T-helper 2 cell (primary cell): ENCODE measurements at places on chromosomes 3 and 15.

DNA sequence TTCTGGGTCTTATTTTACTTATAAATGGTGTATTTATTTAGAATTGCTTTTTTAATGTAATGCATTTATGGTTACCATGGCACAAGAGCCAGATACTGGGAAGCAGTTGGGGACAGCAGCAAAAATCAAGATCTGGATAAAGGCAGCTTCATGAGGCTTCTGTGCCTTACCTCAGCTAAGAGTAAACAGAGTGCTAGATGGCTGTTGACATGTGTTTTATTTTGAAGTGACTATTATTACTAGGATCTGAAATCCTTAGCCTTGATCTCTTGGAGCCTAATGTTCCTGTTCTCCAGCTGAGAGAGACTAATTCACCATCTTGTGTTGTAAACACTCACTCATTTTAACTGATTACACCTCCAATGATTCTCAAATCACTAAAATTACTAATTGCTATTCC is 317.8 kb downstream of the LPP start:
- DNase-seq: no peak

- DNase-seq: no peak
These were observed 15.8 kb downstream of the SPCS1 start for GRCh38 chr3:52721730-52722008.

DNA sequence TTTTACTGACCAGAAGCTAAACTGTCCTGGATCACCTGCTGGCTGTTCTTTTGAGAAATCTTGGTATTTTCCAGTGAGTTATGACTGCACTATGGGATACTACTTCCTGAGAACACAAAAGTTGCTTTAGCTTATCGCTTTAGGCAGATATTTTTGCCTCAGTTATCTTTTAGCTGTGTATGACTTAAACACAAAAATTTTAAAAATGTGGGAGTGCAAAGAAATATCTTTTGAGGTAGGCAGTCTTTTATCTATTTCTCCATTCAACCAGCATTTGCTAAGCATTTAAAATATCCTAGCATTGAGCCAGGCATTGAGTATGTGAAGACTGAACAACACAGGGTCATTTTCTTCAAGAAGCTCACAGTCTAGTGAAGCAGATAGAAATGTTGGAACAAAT is 981.9 kb downstream of the FHIT start:
- DNase-seq: no peak

GRCh38 chr3:53806182-53807116 is 39.8 kb downstream of the CHDH start:
- no peak for DNase-seq

DNA sequence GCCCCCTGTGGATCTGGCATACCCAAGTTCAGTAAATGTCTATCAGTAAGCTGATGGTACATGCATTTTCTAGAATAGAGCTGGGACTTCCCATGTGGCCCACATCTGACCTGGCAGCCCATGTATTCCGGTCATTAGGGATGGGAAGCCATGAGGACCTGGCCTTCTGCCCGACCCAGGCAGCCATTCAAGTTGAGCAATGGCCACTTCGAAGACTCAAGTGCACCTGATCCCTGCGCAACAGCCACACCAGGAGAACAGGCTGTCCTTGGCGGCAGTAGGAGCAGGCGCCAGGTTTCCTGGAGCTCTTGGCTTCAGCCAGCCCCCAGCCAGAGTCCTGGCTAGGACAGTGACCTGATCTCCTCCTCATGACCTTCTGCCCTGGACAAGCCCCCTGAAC is 14.6 kb downstream of the HEMK1 start:
- DNase-seq: no peak

DNA sequence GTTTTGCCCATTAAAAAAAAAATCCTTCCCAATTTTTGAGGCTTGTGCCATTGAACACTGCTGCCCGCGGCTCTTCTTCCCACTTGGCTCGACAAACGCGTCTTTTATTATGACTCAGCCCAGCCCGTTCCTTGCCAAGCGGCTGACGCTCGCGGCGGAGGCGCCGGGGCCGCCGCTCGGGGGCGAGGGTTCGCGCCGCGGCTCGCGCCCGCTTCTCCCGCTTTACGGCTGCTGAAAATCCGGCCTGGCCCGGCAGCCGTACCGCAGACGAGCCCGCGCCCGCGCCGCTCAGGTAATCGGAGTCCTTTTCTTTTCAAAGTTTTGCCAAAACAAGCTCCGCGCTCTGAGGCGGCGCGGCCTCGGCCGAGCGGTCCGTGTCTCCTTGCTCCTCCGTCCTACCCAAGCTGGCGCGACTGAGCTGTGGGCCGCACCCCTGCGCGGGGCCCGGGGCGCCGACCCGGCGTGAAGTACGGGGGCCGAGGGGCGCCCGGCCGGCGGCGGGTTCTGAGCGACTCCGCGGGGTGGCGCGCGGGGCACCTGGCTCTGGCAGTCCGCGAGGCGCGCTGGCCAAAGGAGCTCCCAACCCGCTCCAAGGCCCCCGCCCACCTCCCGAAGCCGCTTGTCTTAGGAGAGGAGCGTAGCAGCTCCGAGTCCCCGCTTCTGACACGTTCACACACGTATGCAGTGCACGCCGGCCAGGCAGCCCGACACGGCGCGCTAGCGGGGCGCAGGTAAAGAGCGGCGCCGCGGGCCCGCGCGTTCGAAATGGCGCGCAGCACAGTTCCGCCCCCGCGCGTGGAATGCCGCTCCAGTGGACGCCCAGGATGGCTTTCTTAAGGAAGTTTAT is 418.2 kb upstream of the NAALADL2 start:
- peak; percentile 73 for DNase-seq

- no peak for DNase-seq
These were observed 392.0 kb upstream of the RORA start for GRCh38 chr15:61621146-61621545.

DNA sequence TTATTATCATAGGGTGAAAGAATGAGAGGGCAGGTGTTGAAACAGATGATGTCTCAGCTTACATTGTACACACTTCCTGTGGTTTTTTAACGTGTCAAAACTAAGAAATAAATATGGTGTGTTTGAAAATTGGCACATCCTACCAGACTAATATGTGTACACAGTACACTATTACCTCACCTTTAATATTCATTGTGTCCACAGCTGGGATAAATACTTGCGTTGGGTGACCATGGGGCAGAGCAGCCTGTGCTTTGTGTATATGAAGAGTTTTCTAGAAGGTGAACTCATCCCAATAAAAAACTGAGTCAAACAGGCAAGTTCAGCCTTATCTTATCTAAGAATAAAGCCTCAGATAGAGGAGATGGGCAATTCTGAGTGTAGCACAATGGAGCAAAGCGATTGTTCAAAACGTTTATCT is 17.3 kb downstream of the SUCNR1 start:
- no peak for DNase-seq

DNA sequence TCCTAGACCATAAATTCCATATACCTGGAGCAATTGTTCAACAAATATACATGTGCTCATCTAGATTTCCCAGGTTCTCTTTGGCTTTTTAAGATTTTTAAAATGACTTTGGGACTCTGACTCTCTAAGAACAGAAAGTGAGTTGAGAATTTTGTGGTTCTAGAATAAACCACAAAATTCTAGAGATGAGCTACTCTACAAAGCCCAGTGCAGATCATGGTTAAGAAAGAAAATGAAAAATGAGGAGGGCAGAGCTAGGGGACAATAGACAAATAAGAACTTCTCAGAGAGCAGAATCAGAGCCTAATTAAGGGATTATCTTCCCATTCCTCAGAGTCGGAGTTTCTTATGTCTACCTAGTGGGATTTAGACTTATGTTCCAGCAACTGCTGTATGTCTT is 694.7 kb downstream of the ZNF385D start:
- DNase-seq: peak; percentile 0

GRCh38 chr15:76099388-76099787 is 39.6 kb downstream of the TMEM266 start:
- no peak for DNase-seq

DNA sequence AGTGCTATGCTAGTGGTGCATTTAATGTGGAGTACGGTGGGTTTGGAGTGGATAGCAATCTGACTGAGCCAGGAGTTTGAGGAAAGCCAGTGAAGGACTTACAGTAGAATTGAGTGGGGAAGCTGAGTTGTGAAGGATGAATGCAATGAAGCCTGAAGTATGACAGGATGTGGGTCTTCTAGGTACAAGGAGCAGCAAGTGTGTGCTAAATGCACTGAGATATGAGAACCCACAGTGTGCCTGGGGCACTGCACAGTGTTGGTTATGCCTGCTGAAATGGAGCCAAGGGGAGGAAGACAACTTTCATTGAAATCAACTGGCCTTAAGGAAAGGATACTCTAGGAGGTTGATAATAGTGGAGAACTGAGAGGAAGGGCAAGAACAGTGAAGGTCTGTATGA is 105.5 kb upstream of the MRPL3 start:
- no peak for DNase-seq

DNA sequence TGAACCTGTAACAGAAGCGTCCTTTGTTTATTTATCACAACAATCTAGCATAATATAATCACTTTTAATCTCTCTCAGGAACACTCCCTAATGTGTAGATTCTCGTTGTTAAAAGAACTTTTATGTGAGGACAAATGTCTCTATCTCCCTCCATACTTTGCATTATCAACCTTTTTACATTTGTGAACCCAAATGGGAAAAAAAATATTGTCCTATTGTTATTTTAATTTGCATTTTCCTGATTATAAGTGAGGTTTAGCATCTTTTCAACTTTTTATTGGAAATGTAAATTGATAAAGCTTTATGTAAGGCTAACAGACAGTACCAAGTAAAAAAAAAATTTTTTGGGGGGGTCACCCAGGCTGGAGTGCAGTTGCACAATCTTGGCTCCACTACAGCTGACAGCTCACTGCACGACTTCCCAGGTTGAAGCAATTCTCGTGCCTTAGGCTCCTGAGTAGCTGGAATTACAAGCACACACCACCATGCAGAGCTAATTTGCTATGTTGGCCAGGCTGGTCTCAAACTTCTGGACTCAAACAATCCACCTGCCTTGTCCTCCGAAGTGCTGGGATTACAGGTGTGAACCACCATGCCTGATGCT is 33.0 kb upstream of the DENND4A start:
- no peak for DNase-seq

DNA sequence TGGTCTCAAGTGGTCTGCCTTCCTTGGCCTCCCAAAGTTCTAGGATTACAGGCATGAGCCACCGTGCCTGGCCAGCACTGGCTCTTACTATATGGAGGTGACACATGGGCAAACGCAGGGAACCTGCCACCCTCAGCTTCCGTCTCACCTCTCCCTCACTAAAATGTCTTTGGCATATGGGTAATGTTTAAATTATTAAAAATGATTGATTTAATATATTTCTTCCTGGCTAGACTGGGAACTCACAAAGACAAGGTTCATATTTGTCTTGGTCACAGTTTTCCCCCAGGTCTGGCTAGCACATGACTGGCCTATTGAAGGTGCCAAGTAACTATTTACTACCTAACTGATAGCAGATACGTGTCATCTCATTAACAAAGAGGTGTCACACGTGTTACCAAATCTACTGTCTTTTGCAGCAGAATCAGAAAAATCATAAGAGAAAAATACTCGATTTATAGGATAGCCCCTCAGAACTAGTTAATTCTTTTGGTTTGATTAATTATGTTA is 48.2 kb downstream of the SYNM start:
- no peak for DNase-seq

- DNase-seq: no peak
These were observed 11.3 kb downstream of the MITF start for GRCh38 chr3:69750549-69750948.

GRCh38 chr3:177351757-177352158 is 154.5 kb upstream of the TBL1XR1 start:
- DNase-seq: no peak

- DNase-seq: peak; percentile 60
These were observed 1.5 kb downstream of the MSL2 start for GRCh38 chr3:136194409-136195257.

GRCh38 chr3:14147066-14147435 is 22.2 kb downstream of the TMEM43 start:
- DNase-seq: no peak

DNA sequence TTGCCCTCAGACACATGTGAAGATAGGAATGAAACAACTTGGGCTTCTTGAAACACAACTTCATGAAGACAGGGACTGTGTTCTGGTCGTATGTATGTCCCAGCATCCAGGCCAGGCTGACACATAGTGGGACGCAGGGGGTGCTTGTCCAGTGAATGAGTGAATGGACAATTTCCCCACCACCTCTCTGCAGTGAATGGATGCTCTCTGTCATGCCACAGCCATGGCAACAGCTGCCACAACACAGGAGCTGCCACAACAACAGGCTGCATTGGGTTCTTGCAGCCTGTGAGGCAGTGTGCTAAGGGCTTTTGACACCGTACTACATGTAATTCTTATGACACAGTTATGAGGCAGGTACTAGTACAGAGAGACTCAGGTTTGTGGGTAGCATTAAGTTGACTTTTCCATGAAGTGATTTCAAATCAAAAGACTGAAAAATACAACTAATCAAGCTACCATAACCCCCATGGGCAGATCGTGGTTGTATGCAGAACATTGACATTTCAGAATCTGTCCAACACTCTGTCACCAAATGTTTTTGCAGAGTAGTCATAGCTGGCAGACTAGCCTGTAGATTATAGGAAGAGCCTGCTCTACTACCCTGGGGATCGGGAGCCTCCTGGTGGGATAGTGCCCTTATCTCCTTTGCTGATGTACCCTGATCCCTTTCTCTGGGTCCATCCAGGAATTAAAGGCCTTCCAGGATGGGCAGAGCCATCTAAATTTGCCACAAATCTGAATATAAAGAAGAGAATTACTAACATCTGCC is 40.8 kb downstream of the CLSTN2 start:
- no peak for DNase-seq

DNA sequence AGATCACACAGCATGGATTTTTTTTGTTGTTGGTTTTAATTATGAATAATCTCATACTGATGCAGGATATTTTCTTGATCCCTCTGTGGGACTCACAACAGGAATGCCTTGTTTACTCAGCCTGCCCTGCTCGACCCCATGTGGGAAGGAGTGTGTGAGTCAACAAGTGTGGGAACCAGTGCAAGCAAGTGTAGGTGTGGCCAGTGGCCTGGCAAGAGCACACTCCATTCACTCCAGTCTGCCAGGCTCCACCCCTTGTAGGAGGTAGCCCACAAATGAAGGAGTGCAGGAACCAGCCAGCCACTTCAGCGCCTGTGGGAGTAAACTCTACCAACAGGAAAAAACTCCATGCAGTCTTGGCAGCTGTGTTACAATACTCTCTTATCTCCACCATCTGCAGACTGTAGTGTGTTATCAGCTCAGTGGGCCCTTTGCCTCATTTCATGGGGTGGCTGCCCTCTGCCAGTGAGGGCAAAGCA is 393.6 kb downstream of the OTOL1 start:
- no peak for DNase-seq
